HCEC 1CT (cell line): ENCODE measurements at places on chromosomes 5 and 9.
A peak's percentile ranks its signal among the peaks of the same experiment; 100 is the strongest.

- no peak for DNase-seq
These were observed at the start of gene TNFSF8 for GRCh38 chr9:114930056-114930812. TSS of gene TNFSF8 (minus strand) at chr9:114930591. CDS start at chr9:114930303, 288 bp downstream.

DNA sequence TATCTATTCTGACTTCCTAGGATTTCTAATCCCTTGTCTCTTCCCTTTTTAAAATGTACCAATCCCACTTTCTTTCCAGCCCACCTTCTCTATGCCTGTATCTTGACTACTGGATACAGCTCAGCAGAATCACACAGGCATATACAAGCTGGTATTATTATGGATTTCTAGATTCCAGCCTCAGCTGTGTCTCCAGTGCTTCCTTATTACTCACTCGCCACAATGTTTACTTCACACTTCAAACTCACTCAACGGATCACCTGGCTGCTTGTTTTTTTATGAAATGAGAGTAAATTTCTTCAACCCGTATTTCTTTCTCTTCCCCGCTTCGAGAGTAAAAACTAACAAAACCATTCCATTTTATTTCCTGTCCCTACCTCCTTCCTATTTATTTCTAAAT is 38.8 kb downstream of the CWC27 start:
- DNase-seq = no peak

DNA sequence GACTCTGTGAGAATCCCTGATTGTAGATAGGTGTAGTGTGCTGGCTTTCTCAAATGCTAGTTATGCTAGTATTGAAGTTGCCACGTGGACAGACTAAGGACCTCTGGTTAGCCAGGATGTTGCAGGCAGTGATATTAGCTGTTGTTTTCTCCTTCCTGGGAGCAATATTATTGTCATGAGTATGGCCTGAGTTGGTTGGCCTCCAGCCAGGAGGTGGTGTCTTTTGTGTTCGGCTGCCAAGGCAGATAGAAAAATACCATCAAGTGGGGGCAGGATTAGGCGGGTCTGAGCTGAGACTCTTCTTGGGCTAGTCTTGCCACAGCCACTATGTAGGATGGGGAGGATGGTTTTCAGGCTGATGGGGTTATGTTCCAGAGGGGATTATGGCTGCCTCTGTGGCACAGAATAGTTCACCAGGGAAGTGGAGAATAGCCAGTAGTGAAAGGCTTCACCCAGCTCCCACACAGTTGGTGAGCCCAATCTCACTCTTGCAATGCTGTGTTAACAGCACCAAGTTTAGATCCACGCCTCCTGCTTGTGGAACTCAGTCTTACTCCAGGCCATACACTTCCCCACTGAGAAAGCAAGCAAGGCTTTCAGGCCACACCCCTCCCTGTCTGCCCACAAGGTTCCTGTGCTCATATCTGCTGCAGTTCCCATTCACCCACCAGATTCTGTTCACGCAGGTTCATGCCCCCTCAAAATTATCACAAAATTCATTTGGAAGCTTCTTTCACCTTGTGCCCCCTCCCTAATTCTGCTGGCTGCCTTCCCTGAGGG is 31.2 kb downstream of the GHR start:
- DNase-seq = no peak

GRCh38 chr9:110933350-110934001 is 104.8 kb downstream of the LPAR1 start:
- no peak for DNase-seq

DNA sequence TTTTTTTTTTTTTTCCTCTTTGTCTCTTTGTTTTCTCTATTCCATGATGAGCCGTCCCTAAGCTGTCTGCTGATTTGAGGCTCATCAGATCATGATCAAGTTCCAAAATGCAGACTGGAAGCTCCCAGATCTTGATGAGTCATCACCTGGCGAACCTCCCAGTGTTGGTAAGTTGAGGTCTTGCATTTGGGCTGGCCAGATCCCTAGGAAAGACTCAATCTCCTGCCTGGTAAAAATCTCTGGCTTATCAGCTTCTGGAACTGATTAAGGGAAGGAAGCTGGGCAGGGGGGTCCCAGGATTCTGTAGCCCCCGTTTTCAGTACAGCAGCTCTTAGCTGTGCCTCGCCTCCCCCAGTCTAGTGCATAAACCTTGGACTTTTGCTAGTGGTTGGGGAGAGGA is 69.0 kb downstream of the TSPAN17 start:
- DNase-seq = peak; percentile 76

DNA sequence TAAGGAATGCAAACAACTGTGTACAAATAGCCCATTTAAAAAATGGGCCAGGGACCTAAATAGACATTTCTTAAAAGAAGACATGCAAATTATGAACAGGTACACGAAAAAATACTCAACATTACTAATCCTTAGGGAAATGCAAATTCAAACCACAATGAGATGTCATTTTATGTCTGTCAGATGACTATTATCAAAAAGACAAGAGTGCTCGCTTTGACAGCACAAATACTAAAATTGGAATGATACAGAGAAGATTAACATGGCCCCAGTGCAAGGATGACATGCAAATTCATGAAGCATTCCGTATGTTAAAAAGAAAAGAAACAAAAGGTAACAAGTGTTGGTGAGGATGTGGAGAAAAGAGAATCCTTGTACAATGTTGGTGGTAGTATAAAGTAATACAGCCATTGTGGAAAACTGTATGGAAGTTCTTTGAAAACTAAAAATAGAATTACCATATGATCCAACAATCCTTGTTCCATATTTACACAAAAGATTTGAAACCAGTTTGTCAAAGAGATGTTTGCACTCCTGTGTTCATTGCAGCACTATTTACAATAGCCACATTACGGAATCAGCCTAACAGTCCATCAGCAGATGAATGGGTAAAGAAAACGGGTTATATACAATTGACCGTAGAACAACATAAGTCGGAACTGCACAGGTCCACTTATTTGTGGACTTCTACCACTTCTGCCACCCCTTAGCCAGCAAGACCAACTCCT is 47.2 kb upstream of the PCAT7 start:
- DNase-seq = no peak

- DNase-seq = no peak
These were observed 10.4 kb downstream of the MARCHF3 start for GRCh38 chr5:127019928-127020327.

DNA sequence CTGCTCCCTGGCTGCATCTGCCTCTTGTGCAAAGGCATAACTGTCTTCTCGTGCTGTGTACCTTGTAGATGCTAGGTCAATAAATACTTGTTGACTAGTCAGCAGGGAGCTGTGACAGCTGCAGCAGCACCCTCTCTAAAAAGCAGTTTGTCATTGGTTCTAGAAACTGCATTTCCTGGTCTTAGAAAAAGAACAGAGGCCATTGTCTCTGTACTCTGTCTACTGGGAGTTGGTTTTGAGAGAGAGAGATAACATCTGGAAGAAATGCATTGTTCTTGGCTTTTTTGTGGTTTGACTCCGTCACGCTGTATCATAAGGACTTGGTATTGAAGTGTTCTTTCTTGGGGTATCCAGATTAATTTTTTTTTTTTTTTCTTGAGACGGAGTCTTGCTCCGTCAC is 32.3 kb downstream of the SH3GLB2 start:
- no peak for DNase-seq

GRCh38 chr5:59629561-59629960 is 264.0 kb downstream of the PDE4D start:
- no peak for DNase-seq

DNA sequence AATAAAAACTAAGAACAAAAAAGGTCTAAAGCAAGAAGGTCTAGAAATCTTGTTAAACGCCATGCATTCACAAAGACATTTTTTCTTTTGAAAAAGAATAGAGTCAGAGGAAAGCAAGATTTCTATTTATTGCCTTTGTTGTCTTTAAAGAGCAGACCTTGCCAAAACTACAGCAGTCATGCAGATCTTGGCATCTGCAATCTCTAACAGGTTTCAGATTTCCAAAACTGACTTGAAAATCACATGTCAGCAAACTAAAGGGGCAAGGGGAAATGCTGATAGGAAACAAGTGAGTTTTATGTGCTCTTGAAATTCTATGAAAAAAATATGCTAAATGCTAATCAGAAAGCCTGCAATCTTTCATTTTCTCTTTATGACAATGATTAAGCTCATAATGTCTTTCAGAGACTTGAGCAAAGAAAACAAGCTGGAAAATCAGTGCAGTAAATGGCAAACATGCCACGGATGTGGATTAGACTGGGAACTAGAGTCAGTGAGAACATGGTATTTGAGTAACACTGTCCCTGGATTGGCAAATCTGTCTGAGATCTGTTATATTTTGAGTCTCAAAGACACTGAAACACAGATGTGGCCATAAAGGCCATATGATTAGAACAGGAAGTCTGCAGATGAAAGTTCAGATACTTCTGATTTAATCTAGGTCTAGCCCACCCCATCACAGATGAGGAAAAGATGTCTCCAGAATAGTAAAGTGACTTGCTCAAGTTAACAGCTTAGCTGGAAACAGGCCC is 361.4 kb upstream of the RPS23 start:
- DNase-seq = no peak

- no peak for DNase-seq
These were observed 1913.7 kb upstream of the WWC1 start for GRCh38 chr5:166377756-166378155.

DNA sequence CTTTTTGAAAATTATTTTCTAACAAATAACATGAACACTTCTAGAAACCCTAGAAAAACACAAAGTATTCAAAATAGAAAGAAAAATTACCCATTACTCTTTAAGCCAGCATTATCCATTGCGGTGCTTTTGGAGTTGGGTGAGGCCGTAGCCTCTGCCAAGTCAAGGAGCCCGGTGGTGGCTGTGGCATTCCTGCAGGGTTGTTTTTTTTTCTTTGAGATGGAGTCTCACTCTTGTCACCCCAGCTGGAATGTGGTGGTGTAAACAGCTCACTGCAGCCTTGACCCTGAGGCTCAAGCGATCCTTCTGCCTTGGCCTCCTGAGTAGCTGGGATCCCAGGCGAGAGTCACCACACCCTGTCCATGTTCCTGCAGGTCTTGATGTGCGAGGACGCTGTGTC is 8.2 kb upstream of the AHRR start:
- DNase-seq = no peak

- DNase-seq = peak; percentile 20
These were observed 927.1 kb downstream of the NR2F1-AS1 start for GRCh38 chr5:92653730-92654461.

DNA sequence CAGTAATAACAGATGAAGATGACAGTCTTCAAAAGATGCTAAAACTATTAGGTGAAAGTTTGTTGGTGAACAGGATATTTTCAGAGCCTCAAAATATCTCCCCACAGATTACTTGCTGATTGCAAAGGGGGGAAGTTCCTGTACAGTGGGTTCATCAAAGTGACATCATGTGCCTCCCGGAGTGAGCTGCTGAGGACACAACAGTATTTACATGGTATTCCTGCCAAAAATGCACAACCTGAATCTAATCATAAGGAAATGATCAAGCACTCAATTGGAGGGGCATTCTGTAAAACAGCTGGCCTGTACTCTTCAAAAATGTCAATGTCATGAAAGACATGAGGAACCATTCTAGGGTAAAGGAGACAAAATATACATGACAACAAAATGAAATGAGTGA is 18.9 kb upstream of the GLIS3 start:
- no peak for DNase-seq

GRCh38 chr9:89543111-89543510 is 45.2 kb upstream of the SEMA4D start:
- DNase-seq = no peak

DNA sequence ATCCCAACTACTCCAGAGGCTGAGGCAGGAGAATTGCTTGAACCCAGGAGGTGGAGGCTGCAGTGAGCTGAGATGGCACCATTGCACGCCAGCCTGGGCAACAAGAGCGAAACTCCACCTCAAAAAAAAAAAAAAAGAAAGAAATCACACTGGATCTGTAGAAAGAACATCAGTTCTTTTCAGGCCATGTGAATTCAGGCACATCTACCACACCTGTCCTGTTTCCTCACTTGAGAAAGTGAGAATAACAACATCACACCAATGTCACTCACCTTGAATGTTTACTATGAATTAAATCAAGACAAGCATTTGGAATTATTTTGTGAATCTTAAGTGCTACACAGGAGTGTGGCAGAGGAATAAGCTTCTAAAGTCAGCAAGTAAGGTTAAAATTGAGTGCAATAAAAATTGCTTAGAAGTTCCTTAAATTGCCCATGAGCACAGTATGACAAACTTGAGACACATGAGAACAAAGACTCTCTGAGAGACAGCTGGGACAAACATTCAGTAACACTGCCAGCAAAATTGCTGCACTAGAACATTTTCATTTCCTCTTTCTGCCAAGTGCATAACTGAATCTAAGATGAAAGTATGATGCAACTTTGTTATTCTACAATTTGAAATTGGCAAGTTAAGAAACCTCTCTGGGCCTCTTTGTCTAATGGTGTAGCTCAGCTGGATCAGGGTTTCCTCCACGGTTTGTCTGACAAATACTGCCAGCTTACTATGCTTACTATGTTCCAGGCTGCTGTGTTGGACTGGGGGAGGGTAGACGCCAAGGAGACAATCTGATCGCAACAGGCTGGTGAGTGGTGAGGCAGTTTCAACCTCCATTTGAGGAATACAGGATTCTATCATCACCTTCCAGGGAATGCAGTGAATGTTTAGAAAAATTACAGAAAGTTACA is 1.9 kb upstream of the RIC1 start:
- DNase-seq = peak; percentile 68

- no peak for DNase-seq
These were observed 59.5 kb downstream of the OLFM1 start for GRCh38 chr9:135146766-135147473.

DNA sequence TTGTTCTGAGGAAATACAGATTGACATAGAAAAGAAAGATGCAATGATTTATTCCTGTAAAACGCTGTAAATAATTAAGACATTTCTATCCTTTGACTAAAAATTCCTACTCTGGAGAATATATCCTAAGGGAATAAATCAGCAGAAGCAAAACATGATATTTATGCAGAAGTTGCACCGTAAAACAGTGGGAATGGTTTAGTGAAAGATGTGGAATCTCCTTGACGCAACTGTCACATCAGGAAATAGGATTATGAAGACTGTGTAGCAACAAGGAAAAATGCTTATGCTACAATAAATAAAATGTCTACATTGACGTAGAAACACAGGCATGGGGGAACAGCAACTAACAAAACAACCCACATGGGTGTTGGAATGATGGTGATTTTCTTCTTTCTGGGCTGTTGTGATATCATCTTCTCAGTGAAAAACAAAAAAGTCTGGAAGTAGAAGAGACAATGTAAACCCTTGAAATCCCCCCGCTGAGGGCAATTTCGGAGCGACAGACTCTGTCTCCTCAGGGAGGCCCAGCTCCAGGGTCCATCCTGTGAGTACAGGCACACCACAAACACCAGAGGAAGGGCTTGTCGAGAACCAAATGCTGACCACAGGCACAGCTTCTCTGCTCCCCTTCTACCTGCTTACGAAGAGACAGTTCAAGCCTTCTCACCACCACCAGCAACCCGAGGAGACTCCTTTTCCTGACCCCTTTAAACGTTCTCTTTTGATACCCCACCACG is 25.2 kb downstream of the COL23A1 start:
- DNase-seq = no peak

GRCh38 chr5:88836195-88836838 is 46.7 kb downstream of the MEF2C start:
- DNase-seq = peak; percentile 33

- DNase-seq = peak; percentile 62
These were observed 20.8 kb downstream of the TTC33 start for GRCh38 chr5:40734986-40735385.

- no peak for DNase-seq
These were observed 30.4 kb upstream of the IER5L start for GRCh38 chr9:129208207-129209032.
